Activated CD8-positive, alpha-beta memory T cell treated with anti-CD3 and anti-CD28 coated beads, Interleukin-2, amount 10 ng/mL, durations not matched to agents 7 days and 5 days (primary cell): ENCODE measurements at places on chromosomes 2 and 18. TPM values are rescaled to one million over a fixed set of nuclear protein-coding genes. Genes with fewer than 3 reads are reported as not detected.

Gene CFAP210
- not detected for total RNA-seq

Gene ETAA1
- total RNA-seq, result 11.7 TPM

Gene INHA
- total RNA-seq, result not detected

Gene DTNA
- total RNA-seq, result not detected

Gene PIEZO2
- total RNA-seq, result not detected

Gene FBXO15
- total RNA-seq, result 0.70 TPM

Gene CPO
- total RNA-seq, result not detected

Gene GNLY
- total RNA-seq, result 1,915 TPM
